Stimulated activated CD4-positive, alpha-beta T cell treated with anti-CD3 and anti-CD28 coated beads, TNF-alpha, amount 100 ng/mL, for 1 hour (primary cell): ENCODE measurements at places on chromosomes 3 and 15.

GRCh38 chr3:195352895-195353488 is 82.0 kb upstream of the XXYLT1 start:
- DNase-seq, result no peak

DNA sequence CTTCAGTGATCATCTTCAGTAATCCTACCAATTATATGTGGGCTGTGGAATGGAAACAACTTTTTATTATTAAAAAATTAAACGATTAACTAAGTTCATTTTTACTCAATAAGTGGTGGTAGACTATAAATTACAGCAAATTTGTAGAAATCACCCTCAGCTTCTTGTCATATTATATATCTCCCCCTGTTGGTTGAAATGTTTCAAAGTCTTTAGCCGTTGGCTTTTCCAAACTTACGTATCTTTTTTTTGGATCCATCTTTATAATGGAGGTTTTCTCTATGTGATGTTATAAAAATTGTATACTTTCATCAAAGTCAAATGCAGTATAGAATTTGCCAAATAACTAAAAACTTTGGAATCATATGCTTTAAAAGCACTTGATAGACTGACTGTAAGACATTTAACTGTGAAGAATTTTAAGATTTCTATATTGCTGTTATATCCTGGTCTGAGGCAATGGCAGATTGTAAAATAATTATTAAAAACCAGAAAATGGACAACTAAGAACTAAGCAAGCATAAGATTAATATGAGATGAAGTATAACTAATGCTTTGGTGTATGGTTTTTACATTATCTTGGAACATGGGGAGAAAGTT is 44.7 kb downstream of the ATP11B start:
- no peak for DNase-seq

DNA sequence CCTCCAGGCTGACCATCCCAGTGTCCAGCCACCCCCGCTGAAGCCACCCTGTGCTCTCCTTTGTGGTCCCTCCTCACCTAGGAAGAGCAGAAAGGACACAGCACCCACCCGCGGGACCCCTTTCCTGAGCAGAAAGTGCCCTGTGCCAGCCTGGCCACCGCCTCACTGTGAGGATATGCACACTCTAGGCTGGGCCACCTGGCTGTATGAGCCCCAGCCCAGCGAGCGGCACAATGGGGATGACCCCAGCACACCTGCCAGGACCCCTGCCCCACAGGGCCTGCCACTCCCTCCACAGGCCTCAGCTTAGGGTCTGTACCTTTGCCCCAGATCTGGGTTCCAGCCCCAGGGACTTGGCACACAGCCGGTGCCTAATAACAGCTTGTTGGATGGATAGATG is 47.9 kb upstream of the FURIN start:
- DNase-seq, result no peak

DNA sequence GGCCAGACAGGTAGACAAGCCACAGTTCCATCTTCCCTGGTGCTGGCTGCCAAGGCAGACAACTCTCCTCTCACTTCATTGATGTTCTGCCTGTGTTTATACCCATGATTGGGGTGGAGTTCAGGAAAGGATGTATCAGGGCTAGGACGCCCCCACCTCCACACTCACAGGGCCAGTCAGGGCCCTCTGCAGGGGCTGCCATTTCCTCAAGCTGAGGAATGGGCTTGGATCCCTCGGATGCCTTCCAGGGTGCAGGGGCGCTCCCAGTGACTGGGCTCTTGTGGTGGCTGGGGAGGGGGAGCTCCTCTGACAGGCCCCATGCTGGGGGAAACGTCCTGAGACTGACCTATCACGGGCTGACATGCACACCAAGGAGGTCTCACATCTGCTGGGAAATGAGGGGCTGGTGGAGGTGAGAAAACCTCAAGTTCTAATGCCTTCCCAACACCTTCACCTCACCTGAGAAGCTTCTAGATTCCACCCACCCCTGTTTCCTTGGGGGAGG is 31.4 kb downstream of the SEMA7A start:
- no peak for DNase-seq

- no peak for DNase-seq
These were observed 56.8 kb downstream of the CMSS1 start for GRCh38 chr3:99874237-99875002.

DNA sequence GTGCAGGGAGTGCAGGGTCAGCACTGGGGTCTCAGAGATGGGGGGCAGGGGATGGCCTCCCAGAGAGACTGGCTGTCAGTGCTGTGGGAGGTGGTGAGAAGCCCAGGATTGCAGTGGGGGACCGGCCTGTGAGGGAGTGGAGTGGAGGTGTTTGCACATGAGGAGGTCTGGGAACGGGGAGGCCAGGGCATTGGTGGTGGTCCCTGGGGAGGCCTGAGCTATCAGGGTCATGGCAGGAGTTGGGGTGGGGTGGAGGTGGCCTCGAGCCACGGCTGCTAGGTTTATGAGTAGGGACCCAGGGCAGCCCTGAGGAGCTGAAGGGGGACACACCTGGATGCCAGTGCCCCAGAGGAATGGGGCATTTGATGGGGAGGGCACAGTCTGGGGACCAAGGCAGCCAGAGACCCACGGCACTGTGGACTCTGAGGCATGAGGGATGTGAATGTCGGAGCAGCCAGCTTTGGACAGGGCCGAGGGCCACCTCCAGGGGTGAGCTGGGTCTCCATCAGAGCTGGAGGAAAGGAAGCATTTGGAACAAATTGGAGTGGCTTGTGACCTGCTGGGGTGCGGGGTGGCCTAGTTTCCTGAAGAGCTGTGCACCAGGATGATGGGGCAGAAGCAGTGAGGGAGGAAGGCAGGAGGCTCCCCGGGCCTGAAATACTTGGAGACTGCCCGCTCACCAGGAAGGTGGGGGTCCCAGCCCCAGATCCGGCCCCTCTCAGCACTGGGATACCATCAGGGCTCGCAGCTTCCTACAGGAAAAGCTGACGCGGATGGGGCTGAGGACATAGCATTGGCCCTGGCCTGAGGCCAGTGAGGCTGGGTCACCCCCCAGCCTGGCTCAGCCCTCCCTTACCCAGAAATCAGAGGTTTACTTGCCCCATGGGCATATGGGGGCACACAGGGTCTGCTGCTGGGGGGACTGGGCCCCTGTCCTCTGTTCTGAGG is 9.5 kb upstream of the CSPG4 start:
- DNase-seq, result no peak

GRCh38 chr3:65837604-65838003 is 201.1 kb downstream of the MAGI1 start:
- DNase-seq, result no peak

DNA sequence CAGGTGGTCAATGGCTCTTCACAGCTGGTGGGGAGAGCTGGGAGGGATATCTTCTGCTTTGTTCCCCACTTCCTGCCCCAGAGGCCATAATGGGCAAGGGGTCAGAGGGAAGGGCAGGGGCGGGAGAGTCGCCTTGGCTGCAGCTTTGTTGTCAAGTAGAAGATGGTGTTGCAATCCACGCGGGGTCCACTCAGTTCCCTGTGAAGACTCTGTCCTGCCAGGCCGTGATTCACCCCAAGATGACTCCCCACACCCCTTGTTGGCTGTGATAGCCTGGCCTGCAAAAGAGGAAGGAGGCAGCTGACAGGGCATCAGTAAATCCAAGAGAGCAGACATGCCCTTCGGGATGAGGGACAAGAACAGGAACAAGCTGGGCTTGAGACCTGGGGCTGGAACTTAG is 6.9 kb downstream of the GALNT15 start:
- DNase-seq, result no peak

DNA sequence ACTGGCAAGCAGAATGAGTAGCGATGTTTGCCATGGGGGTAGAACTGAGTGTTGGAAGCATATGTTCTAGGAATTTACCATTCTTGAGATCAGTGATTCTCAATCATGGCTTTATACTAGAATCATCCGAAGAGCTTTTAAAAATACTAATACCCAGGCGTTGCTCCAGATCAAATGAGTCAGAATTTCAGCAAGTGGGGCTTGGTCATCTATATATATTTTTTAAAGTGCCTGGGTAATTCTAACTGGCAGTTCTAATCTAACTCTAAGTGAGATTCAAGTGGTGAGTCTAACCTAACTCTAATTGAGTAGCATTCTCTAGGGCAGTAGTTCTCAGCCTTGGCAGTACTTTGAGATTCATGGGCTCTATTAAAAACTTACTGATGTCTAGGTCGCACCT is 20.8 kb downstream of the TM4SF1 start:
- no peak for DNase-seq

DNA sequence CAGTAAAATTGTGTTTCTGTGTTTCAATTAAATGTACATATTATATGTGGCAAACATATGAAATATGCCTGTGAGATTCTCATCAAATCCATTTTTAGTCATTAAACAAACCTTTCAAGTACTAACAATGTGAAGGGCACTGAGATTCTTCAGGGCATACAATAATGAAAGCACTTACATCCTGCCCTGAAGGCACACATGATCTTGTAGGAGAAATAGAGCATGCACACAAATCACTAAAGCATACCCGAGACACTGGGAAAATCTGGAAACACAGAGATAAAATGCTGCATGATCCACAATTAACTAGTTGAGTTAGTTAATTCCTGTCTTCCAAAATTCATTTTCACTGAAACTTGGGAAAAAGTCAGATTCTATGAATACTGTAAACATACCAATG is 810.5 kb upstream of the NECTIN3 start:
- DNase-seq, result no peak

DNA sequence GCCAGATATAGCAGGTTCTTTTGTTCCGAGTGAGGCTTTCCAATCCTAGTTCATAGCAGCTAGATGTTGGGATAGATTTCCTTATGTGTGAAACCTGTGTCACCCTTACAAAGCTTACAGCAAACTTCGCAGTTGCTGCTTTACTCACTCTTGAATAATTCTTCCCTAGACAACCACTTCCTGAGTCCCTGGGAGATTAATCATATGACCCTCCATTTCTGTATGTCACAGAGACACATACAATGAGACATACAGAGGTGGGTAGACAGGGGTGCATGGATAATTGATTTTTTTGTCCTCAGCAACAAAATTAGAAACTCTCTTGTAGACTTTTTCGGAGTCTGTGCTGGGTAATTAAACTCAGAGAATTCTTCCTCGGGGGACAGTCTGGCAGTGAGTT is 163.2 kb downstream of the NSUN3 start:
- no peak for DNase-seq

GRCh38 chr15:60118626-60119025 is 114.5 kb downstream of the FOXB1 start:
- no peak for DNase-seq

DNA sequence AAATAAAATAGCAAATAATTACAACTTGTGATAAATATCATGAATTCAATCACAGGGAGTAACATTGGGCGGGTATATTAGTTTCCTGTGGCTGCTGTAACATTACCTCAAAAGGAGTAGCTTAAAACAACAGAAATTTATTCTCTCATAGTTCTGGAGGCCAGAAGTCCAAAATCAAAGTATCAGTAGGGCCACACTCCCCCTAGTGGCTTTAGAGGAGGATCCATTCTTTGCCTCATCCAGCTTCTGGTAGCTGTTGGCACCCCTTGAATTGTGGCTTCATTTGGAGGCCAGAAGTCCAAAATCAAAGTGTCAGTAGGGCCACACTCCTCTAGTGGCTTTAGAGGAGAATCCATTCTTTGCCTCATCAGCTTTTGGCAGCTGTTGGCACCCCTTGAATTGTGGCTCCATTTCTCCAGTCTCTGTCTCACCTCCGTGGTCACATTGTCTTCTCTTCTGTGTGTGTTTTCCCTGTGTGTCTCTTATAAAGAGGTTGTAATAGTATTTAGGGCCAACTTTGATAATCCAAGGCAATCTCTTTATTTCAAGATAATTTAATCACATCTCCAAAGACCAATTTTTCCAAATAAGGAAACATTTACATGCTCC is 3.1 kb upstream of the CFAP20DC start:
- DNase-seq, result no peak

GRCh38 chr3:45318689-45319088 is 69.7 kb upstream of the LARS2 start:
- no peak for DNase-seq

- no peak for DNase-seq
These were observed 467.7 kb downstream of the GABRG3 start for GRCh38 chr15:27438403-27439375.

GRCh38 chr15:70031261-70031660 is 66.5 kb downstream of the TLE3 start:
- DNase-seq, result no peak

- DNase-seq, result no peak
These were observed 32.6 kb downstream of the PSMD6 start for GRCh38 chr3:63990733-63991132.

GRCh38 chr3:195212033-195212748 is 58.8 kb downstream of the XXYLT1 start:
- no peak for DNase-seq

DNA sequence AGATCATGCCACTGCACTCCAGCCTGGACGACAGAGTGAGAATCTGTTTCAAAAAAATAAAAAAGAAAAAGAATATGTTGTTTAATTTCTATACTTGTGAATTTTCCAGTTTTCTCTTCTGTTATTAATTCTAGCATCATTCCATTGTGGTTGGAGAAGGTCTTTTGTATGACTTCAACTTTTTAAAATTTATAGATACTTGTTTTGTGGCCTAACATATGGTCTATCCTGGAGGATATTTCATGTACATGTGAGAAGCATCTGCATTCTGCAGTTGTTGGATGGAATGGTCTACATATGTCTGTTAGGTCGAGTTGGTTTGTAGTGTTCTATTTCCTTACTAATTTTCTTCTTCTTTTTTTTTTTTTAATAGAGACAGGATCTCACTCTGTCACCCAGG is 35.6 kb downstream of the MAP1A start:
- no peak for DNase-seq

GRCh38 chr3:134838599-134838998 is 43.5 kb downstream of the EPHB1 start:
- no peak for DNase-seq

DNA sequence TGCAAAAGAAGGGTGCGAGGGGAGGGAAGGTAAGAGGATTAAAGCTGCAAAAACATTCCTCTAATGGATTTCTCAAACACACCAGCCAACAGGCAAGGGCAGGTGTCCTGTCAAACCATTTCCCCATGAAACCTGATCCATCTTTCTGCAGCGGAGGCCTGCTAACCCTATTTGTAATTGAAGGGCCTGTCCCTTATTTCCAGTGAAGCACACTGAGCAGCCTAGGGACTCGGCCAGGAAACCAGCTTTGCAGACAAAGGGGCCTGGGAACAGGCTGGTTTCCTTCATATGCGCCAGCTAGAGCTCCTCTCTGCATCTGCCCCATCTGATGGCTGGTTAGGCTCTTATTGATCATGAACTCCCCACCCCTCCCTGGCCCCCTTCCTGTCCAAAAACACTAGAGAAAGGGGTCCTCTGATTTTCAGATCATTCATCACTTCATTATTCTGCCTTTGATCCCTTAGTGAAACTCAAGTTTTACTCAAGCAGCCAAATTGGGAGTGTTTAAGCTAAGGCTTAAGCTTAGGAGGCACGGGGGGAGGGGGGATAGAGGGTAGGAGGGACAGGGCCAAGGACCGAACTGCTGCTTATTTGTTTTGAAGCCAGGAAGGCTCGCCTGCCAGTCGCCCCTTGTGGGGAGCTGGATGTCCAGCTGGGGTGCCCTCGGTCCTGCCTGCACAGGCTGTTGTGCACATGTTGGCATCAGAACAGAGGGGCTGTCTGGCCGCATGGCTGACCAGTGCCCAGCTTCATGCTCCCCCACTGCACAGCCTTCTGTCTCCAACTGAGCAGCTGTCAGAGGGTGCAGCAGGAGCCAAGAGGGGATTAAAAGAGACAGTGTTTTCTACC is 53.1 kb downstream of the BOC start:
- DNase-seq, result no peak
